ENCODE measurements at places on chromosomes 7 and 10.

GRCh38 chr7:69042138-69042537 lies 556.1 kb upstream of the AUTS2 start:
- no peak for DNase-seq

- DNase-seq, result no peak
Observed at GRCh38 chr7:44681645-44682044, 67.0 kb upstream of the ZMIZ2 start.

GRCh38 chr7:148306759-148307158 lies 283.8 kb upstream of the C7orf33 start:
- DNase-seq, result no peak

DNA sequence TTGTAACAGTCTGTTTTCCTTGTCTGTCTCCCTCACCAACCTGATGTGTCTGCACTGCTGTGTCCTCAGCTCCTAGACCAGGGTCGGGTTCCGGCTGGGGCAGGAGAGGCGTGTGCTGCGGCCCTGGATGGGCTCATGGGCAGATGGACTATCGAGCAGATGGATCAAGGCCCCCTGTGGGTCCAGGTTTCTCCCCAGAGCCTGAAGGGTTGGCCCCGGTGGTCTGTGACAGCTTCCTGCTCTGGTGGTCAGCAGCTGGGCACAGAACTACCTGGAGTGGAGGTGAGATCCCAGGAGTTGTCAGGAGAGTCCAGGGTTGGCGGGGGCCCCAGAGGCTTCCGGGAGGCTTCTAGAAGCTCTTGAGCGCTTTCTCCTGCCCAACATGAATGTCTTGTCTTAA lies 75.1 kb downstream of the GRK5 start:
- DNase-seq, result no peak

DNA sequence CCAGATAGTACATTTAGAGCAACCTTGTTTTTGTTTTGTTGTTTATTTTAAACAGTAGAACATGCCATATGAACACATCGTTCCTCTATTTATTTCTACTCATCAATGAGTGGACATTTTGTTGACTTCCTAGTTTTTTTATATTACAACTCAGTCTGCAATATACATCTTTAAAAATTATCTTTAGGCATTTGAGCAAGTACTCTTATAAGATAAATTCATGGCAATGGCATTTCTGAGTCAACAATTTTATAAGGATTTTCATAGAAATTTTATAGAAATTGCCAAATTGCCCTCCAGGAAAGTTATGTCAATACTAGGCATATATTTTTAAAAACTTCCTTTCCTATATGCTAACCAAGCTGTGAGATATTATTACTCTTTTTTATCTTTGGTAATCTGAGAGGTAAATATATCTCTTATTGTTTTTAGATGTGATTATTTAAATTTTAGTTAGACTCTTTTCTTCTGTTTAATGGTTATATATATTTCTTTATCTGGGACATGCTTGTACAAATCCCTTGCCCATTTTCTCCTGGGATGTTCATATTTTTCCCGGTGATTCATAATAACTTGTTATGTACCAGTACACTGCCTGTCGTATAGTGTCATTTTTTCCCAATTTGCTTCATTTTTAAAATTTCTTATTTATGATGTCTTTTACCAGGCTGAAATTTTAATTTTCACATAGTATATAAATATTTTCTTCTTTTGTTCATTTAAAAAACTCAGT lies 50.5 kb downstream of the FZD1 start:
- no peak for DNase-seq

GRCh38 chr10:127878475-127879055 lies 14.2 kb downstream of the CLRN3 start:
- DNase-seq, result no peak

DNA sequence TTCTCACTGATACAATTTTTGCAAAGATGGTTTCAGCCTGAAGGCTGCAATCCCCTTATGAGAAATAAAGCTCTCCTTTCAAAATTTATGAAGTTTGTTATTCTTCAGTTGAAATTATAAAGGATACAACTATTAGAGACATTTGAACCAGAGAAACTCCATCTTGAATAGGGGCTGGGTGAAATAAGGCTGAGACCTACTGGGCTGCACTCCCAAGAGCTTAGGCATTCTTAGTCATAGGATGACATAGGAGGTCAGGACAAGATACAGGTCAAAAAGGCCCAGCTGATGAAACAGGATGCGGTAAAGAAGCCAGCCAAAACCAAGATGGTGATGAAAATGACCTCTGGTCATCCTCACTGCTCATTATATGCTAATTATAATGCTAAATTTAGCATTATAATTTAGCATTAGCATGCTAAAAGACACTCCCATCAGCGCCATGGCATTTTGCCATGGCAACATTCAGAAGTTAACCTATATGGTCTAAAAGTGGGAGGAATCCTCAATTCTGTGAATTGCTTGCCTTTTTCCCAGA lies 22.4 kb upstream of the IFIT1B start:
- DNase-seq, result peak; percentile 32

GRCh38 chr10:114764656-114765055 lies 56.9 kb upstream of the FHIP2A start:
- DNase-seq, result no peak

DNA sequence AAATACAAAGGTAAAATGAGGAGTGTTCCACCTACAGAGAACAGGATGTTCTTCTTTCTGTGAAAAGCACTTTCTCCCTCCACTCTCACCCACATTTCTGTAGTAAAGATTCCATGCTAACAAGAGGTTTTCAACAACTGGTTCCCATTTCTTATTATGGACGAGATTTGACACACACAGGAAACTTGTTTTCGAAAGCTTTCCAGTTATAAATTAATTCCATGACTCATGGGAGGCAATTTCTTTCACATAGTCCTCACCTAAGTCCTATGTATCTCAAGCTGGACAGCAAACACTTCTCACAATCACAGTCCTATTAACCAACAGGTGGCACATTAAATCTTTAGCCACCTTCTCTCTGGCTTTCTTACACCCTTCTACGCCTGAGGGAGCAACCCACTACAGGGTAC lies 24.5 kb downstream of the RAPGEF5 start:
- DNase-seq, result no peak

- no peak for DNase-seq
Observed at GRCh38 chr7:28246921-28247461, 66.4 kb upstream of the JAZF1 start.

- no peak for DNase-seq
Observed at GRCh38 chr7:157658851-157659412, 322.1 kb downstream of the DNAJB6 start.

DNA sequence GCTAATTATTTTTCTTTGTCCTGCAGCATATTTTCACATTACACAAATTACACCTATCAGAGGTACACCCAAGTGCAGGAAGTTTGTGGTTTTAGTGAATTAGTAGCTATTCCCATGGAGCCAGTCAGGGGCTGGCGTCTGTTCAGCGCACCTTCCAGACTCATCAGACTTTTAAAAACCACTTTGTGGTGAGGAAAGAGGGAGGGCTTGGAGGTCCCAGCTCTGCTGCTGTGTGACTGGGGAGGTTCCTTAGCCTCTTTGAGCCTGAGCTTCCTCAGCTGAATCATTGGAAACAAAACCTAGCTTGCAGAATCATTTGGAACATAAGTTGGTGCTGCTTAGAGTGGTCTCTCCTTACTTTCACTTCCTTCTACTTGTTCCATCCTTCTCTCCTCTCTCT lies 175.4 kb downstream of the SORCS3 start:
- DNase-seq, result no peak

- no peak for DNase-seq
Observed at GRCh38 chr10:62053860-62054259, 152.4 kb downstream of the ARID5B start.

DNA sequence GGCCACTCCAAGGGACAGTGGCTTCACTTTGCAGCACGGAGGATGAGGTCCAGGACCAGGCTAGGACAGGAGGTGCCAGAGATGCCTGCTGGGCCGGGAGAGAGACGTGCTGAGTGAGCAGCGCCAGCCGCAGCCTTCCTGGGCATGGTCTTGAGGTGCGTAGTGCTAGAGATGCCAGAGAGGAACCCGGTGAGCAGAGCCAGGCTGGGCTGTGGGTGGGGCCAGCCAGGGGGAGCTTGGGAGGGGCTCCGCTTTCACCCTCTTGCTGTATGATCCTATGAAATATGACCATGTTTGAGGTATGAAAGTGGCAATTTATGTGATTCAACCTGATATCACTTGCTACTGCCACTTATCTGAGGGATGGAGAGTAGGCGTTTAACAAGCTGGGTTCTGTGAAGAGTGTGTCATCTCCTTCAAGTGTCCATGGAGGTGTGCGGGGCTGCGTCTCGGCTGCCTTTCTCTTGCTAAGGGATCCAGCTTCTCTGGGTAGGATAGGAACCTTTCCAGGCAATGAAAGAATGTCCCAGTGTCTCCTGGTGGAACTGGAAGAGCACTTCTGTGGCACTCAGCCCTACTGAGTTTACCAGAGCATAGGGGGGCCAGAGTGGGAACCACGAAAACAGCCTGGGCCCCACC lies 518.4 kb upstream of the FOXK1 start:
- DNase-seq, result no peak

- no peak for DNase-seq
Observed at GRCh38 chr7:46123-46829, 146.1 kb upstream of the FAM20C start.

- DNase-seq, result no peak
Observed at GRCh38 chr7:6164491-6164890, 107.9 kb downstream of the CYTH3 start.

GRCh38 chr7:114981323-114981722 lies 59.4 kb downstream of the MDFIC start:
- DNase-seq, result no peak

GRCh38 chr10:34859170-34859569 lies 44.1 kb upstream of the PARD3 start:
- no peak for DNase-seq

DNA sequence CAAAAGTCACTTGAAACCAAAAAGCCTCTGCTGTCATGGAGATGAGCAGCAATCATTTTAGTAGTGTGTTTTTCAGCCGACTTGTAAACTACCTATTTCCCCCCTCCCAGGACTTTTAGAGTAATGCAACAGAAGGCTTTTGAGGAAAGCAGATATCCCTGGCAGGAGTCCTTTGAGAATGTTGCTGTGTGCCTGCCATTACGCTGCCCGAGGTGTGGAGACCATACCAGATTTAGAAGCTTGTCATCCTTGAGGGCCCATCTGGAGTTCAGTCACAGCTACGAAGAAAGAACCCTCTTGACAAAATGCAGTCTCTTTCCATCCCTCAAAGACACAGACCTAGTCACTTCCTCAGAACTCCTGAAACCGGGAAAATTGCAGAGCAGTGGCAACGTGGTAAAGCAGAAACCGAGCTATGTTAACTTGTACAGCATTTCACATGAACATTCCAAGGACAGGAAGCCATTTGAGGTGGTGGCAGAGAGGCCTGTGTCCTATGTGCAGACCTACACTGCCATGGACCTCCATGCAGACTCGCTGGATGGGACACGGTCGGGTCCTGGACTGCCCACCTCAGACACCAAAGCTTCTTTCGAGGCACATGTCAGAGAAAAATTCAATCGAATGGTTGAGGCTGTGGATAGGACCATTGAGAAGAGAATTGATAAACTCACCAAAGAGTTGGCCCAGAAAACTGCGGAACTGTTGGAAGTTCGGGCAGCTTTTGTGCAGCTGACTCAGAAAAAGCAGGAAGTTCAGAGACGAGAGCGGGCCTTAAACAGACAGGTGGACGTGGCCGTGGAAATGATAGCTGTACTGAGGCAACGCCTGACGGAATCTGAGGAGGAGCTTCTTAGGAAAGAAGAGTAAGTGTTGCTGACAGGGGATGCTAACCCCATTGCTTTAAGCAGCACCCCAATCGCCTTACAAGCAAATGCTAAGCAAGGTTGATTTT lies 2.2 kb downstream of the ZNF365 start:
- no peak for DNase-seq

- DNase-seq, result no peak
Observed at GRCh38 chr10:29620112-29620690, 14.6 kb downstream of the SVIL start.

GRCh38 chr10:124364674-124365073 lies 54.0 kb downstream of the OAT start:
- no peak for DNase-seq

DNA sequence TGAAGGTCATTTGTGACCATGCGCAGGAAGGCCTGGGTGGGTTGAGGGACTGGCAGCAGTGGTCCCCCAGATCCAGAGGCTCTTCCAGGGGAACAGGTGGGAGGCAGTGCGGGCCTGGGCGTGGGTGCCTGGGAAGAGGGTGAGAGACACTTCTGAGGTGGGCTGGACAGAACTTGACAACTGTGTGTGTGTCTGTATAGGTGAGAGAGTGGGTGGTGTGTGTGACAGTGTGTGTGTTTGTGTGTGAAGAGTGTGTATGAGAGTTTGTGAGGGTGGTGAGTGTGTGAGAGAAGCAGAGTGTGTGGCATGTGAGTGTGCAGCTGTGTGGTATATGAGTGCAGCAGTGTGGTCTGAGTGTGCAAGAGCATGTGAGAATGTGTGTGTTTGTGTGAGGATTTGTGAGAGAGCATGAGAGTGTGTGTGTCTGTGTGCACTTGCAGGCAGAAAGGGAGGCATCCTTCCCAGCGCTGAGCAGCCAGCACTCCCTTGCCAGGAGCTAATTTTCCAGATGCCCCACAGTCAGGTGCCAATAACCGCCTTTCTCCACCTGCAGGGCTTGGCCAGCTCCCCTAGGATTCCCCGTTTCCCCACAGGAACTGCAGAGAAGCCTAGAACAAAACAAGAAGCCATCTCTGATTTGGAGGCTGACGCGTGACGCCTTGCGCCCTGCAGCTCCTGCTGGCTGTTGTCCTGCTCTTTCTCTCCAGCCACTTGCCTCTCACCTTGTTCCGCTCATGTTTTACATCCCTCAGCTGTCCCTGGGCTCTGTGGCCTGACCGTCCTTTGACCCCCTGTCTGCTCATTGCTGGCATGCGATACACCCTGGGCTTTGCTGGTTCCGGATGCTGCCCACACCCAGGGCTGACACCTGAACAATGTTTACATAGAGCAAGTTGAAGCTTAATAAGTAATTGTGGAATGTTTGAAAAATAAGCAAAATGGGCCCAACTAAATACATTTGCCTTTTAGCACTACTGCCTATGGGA lies 88.0 kb downstream of the TMEM178B start:
- no peak for DNase-seq

- DNase-seq, result no peak
Observed at GRCh38 chr7:93883917-93884345, 6.6 kb downstream of the TFPI2 start.

GRCh38 chr10:49516216-49516970 lies 22.5 kb downstream of the ERCC6 start:
- no peak for DNase-seq

DNA sequence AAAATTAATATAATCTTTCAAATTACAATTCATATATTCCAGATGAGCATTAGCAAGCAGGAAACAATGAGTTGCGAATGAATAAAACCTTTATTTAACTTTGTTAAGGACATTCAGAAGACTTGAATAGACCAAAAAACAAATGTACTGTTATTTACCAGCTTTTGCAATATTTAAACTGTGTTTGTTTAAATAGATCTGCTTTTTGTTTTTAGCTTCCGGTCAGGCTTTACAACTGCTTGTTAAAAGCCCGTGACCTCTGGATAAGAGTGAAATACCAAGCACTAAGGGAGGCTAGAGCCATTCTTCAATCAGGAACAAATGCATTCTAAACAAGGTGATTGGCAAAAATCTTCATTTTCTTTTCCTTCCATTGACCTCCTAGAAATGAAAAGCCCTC lies 184.9 kb upstream of the GNAI1 start:
- DNase-seq, result no peak

GRCh38 chr7:102061354-102061945 lies 225.2 kb upstream of the SH2B2 start:
- no peak for DNase-seq

- DNase-seq, result peak; percentile 63
Observed at GRCh38 chr7:134701272-134701671, 54.6 kb downstream of the BPGM start.

All from hematopoietic multipotent progenitor cell treated with erythropoietin and hydrocortisone succinate and interleukin-3 and kit ligand, for 8 days (in vitro differentiated cells).